Kidney glomerular epithelial cell (primary cell): ENCODE measurements at places on chromosomes 4 and X.

DNA sequence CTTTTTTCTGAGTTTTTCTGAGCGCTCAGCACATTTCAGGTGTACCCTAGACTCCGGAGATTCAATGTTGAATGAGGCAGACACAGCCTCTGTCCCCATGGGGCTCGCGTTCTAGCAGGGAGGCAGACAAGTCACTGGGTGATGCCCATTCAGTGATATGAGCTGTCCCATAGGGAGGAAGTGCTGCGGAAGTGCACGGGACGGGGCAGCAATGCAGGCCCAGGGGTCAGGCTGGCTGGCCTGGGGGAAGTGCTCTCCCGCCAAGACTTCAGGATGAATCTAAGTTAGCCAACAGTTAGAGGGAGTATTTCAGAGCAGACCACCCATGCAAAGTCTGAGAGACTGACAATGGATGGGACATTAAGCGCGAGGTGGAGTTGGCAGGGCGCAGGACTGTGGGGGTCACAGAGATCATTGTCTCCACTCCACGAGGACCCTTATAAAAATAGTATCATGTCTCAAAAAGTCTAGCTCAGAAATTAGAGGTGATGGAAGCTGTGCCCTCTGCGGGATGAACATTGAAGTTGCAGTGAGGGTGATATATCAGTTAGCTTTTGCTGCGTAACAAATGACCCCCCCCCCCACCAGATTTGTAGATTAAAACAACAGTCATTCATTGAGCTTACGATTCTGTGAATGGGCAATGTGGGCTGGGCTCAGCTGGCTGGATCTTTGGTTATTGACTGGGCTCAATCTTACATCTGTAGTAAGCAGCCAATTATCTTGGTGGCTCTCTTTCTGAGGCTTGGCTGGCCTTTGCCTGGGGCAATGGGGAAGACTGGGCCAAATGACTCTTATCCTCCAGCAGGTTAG lies 16.4 kb downstream of the PSAPL1 start:
- DNase-seq: no peak

GRCh38 chr4:27066591-27066990 lies 205.9 kb downstream of the STIM2 start:
- no peak for DNase-seq

DNA sequence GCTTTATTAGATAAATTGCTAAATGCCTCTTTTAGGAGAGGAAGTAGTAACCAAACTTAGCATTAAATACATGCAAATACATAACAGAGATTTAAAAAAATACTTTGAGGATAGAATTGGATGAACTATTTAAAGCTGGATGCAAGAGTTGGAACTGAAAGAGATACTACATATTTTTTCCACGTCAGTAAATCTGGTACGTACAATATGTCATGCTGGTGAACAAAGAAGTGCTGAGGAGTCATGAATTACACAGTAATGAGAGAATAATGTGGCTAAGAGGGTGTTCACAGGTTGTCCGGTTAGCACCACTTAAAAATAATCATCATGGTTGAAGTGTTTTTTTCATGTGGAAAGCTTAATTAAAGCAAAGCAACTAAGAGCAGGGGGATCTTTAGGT lies 184.1 kb upstream of the FRMPD4 start:
- no peak for DNase-seq

GRCh38 chr4:8322794-8323704 lies 53.5 kb downstream of the HTRA3 start:
- no peak for DNase-seq

GRCh38 chrX:54007682-54008081 lies 36.6 kb downstream of the PHF8 start:
- DNase-seq: no peak

DNA sequence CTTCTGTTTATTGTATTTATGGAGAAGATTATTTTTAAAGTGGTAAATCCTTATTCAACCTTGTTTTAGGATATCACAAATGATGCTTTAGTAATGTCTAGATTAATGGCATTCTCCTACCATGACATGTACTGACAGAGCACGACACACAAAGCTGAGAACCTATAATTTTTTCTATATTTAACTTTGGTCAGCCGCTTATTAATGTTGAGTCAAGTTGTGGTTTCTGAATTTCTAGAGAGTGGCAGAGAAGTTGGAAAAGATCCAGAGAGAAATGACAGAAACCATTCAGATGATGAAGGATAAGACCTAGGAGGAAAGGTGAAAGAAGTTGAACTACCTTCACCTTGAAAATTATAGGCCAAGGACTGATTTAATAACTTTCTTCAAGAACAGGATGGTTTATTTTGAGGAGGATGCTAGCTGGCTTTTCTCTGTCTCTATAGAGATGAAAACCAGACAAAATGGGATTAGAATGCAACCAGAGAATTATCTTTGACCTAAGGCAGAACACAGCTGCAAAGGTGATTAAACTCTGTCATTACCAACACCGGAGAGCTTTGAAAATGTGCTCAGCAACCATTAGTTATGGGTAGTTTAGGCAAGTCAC lies 62.6 kb upstream of the TSPAN5 start:
- DNase-seq: no peak

DNA sequence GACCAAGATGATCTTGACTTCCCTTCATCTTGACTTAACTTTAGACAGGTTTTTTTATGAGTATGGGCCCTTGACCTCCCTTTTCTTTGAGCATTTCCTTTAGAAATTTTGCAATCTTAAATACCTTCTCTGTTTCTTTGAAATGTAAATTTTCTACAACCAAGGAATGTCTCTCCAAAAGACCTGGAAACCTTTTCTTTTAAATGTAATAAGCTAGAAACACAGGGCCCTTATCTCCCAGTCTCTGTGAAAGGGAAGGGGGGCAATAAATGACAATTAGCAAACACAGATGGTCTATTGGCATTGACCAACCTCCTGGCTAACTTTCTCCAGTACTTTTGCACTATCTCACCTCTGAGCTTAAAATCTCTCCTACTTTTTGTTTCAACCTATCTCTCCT lies 144.3 kb upstream of the GK2 start:
- DNase-seq: no peak
